ENCODE measurements at places on chromosomes 11 and 22. TPM values are rescaled to one million over a fixed set of nuclear protein-coding genes. Genes with fewer than 3 reads are reported as not detected.

C22orf15 gene
- total RNA-seq = 0.30 TPM

OR5A1 gene
- not detected for total RNA-seq

TFIP11 gene
- 16.0 TPM for total RNA-seq

PHLDA2 gene
- total RNA-seq = 4.2 TPM

SERHL2 gene
- total RNA-seq = 3.1 TPM

ALX4 gene
- total RNA-seq = 3.7 TPM

MS4A6E gene
- total RNA-seq = not detected

DNA sequence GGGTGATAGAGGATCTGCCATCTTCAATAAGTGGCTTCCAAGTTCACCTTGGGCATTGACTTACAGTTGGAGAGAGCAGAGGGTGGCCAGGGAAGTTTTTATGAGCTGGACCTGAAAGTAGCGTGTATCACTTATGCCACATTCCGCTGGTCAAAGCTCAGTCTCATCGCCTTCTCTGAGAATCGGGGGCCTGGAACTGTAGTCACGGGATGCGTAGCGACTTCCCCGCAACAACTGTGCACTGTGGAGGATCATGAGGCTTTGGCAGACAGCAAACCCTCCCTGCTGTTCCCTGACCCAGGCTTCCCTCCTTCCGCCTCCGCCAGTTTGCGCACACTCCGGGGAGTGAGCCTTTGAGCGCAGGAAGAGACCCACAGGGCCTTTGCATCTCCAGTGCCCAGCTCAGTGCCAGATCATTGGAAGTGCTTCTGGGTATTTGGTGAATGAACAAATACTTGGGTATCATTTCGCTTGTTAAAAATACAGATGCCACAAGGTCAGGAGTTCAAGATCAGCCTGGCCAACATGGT, 95.5 kb downstream of the CEP164 start:
- DNase-seq = no peak

DNA sequence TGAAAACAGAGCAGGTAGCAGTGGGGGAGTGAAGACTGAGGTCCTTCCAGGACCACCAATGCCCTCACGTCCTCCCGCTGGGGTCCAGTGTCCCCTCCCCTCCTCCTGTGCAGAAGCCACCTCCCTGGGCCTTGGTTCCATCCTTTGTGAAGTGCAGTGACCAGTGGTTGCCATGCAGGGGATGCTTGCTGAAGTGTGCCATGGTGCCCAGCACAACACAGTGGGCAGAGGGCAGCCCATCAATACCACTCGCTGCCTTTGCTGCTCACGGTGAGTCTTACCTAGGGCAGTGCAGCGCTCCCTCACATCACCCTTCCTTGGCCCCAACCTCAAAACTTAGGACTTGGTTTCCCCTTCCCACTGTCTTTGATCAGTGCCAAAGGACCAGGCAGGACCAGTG, 12.9 kb downstream of the MYEOV start:
- DNase-seq = no peak

- peak; percentile 57 for DNase-seq
These were observed 174.4 kb downstream of the MAML2 start for GRCh38 chr11:96168623-96169022.

DNA sequence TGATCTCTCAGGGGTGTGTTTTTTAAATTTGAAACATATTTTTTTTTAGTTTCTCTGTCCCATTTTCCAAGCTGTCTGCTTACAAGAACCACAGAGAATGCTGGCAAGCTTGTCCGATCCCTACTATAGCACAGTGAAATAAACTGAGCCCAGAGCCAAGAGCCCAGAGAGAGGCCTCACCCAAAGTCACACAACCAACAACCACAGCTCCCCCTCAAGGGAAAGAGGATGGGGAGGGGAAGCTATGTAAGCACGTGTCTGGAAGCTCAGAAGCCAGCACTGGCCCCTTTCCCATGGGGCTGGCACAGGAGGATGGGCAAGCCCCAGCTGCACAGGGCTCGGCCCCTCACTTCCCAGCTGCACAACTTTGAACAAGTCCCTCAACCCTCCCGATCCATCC, 3.2 kb upstream of the SART1 start:
- no peak for DNase-seq

DNA sequence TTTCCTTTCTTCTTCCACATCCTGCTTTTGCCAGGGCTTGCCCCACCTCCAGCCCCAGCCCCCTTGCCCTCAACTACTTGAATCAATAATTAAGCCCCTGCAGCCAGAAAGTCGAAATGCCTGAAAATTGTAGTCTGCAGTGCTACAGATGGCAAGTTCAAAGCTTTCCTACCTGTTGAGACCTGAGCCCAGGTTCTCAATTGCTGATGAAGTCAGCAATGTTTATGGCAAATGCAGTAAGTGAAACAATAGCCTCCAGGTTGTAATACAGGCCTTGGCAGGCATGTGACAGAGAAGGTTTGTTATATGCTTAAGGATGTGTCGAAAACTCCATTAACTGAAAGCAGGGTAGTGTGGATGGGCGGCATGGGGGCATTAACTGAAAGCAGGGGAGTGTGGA, 181.1 kb upstream of the SESN3 start:
- DNase-seq = peak; percentile 16

GRCh38 chr11:65479184-65480145, 19.4 kb upstream of the MALAT1 start:
- DNase-seq = peak; percentile 85

- no peak for DNase-seq
These were observed 468.6 kb downstream of the BRD1 start for GRCh38 chr22:49359076-49359475.

DNA sequence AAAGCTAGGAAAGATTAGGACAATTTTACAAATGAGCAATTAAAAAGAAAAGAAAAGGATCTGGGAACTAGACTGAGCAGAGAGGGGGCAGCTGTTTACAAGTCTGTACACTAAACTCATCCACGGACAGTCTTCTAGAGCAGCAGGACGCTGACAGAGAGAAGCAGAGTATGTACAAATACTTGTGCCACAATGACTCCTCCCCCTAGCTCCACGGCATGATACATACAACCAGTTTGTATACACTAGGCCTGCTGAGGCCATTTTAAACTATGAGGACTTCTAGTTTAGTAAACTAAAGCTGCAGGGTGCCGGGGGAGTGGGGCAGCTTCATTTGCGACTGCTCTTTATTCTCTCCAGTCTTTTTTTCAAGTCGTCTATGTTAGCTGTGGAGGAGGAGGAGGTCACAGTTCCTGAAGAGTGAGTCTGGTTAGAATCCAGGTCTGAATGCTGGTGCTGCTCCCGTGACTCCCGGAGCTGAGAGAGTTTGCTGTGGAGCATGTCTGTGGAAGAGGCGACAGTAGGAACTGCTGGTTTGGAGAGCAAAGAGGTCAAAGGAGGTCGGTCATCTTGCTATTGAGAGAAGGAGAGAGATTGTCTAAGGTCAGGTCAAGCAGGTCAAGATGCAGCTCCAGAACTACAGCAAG, 24.8 kb downstream of the F2 start:
- DNase-seq = no peak

- no peak for DNase-seq
These were observed 4.6 kb downstream of the TNRC6B start for GRCh38 chr22:40182231-40182835.
